ENCODE measurements at places on chromosomes 12 and 14. TPM values are rescaled to one million over a fixed set of nuclear protein-coding genes. Genes with fewer than 3 reads are reported as not detected.

- H3K27ac ChIP-seq, result no peak overlapping the region
- no peaks in the 10 kb centered on the region for H3K4me1 ChIP-seq
- H3K4me3 ChIP-seq, result no peak overlapping the region
- no peak for DNase-seq
- no peaks in the 10 kb centered on the region for H3K36me3 ChIP-seq
- peaks cover 11% of the 10 kb centered on the region for H3K27me3 ChIP-seq
These were observed 150.7 kb upstream of the C14orf180 start for GRCh38 chr14:104428860-104429259.

DNA sequence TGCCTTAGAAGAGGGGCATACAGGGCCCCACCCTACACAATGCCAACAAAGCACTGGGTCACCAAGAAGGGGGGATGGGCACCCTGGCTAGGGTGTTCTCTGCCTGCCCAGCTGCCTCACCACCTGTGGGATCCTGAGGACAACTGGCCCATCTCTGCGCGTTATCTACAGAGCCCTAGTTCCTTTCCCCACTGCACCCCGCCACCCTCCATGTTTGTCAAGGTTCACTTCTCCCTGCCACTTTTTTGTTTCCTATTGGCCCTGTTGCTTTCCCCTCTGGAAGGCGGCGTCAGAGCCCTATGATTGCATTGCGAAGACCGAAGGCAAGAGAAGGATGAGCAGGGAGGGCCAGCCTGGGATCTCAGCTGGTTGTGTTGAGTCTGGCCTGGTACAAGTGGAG is 1.6 kb downstream of the SLC48A1 start:
- H3K4me3 ChIP-seq, result peak overlapping the region; percentile 83
- peaks cover 60% of the 10 kb centered on the region for H3K4me1 ChIP-seq
- H3K27me3 ChIP-seq, result no peaks in the 10 kb centered on the region
- peaks cover 14% of the 10 kb centered on the region for H3K36me3 ChIP-seq
- DNase-seq, result peak; percentile 49

DNA sequence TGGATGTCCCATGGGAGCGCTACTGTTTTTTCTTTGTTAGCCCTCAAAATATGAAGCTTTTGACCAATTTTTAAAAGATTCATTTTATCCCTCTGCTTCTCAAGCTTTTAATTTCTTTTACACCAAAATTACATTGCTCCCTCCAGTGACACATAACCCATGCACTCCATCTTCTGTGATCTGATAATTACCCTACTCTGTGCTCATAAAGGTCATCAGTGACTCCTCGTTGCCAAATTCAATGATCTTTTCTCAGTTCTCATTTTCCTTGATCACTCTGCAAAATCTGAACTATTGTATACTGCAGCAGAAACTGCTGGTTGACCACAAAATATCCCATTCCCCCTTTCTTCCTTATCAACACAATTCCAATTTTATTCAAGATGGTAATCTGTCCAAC is 8.7 kb upstream of the PTGDR start:
- no peak overlapping the region for H3K4me3 ChIP-seq
- no peaks in the 10 kb centered on the region for H3K36me3 ChIP-seq
- DNase-seq, result no peak
- H3K4me1 ChIP-seq, result no peaks in the 10 kb centered on the region
- H3K27ac ChIP-seq, result no peak overlapping the region

GRCh38 chr12:123094349-123095077 is 56.4 kb downstream of the PITPNM2 start:
- H3K4me3 ChIP-seq, result no peak overlapping the region
- H3K36me3 ChIP-seq, result no peaks in the 10 kb centered on the region
- no peaks in the 10 kb centered on the region for H3K27me3 ChIP-seq

GRCh38 chr12:44915958-44916357 is 39.8 kb upstream of the NELL2 start:
- no peak for DNase-seq
- H3K27ac ChIP-seq, result no peak overlapping the region
- H3K4me1 ChIP-seq, result no peaks in the 10 kb centered on the region
- no peaks in the 10 kb centered on the region for H3K36me3 ChIP-seq
- no peaks in the 10 kb centered on the region for H3K27me3 ChIP-seq
- no peak overlapping the region for H3K4me3 ChIP-seq

- peaks cover 39% of the 10 kb centered on the region for H3K27me3 ChIP-seq
- no peaks in the 10 kb centered on the region for H3K36me3 ChIP-seq
- no peak for DNase-seq
- no peak overlapping the region for H3K4me3 ChIP-seq
These were observed 110.1 kb upstream of the BCL2L14 start for GRCh38 chr12:11960646-11961045.

GRCh38 chr12:107759410-107759809 is 1.5 kb downstream of the PRDM4 start:
- peak overlapping the region; percentile 82 for H3K4me3 ChIP-seq
- peak; percentile 60 for DNase-seq
- H3K27ac ChIP-seq, result peak overlapping the region; percentile 52
- H3K4me1 ChIP-seq, result peaks cover 9% of the 10 kb centered on the region

DNA sequence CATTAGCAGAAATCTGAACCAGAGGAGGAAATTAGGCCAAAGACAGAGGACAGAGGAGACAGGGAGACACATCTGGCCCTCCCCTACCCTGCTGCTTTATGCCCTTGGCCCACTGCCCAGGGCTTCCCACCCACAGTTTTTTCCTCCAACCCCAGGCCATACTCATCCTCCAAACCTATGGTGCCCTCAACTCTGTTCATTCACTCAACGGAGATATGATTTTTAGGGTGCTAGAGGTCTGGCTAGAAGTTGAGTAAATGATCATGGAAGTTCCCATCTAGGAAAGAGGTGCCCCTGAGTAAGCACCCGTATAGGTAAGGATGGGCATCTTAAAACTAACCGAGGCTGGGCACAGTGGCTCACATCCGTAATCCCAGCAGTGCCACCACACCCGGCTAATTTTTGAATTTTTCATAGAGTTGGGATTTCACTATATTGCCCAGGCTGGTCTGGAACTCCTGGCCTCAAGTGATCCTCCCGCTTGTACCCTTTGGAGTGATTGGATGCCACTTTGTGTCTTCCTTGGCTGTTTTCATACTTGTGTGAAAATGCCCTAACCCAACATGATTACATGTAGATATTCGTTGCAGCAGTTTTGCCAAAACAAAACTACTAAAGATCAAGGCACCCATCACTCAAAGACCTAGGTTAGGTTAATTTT is 4.4 kb downstream of the KRT18 start:
- no peak overlapping the region for H3K27ac ChIP-seq
- no peaks in the 10 kb centered on the region for H3K27me3 ChIP-seq
- H3K4me3 ChIP-seq, result no peak overlapping the region
- peaks cover 31% of the 10 kb centered on the region for H3K4me1 ChIP-seq

DNA sequence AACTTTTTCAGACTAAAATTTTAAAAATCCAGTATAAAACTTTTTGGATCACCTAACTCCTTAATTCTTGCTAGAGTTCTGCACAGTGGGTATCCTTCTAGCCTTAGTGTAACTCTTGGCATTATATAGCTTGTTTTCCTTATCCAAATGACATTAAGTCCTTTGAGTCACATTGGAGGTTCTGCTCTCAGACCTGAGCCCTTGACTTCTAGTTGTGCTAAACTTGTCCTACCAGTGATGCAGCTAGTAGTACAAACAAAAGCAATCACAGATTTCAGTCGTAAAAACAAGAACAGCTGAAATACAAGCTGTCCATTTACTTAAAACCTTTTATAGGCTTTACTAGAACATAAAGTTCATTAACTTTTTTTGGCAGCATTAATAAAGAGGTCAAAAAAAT is 10.5 kb downstream of the ZBTB1 start:
- no peak for DNase-seq
- no peaks in the 10 kb centered on the region for H3K36me3 ChIP-seq
- H3K4me1 ChIP-seq, result no peaks in the 10 kb centered on the region
- H3K4me3 ChIP-seq, result no peak overlapping the region
- no peaks in the 10 kb centered on the region for H3K27me3 ChIP-seq

Gene KRT3
- total RNA-seq, result not detected

Gene SERPINA5
- total RNA-seq, result 0.34 TPM

Gene PIANP
- not detected for total RNA-seq

Gene TMEM229B
- not detected for total RNA-seq

All from K562 (cell line).